ENCODE measurements at places on chromosomes 7 and 10.

GRCh38 chr7:157462840-157463239, 126.0 kb downstream of the DNAJB6 start:
- no peak for DNase-seq

DNA sequence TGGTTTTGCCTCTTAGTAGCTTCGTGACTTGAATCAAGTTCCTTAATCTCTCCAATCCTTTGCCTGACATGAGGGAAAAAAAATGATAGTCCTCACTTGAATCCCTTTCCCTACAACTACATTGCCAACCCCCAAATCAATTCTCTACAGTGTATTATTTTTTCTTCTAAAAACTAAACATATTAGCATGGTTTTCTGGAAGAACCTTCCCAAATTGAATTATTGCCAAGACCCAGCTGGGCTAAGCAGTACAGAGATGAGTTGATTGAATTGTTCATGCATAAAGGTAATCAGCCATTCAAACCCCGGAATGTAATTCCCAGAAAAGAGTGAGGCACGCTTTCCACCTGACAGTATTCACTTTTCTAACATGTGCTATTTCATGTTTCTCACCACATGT, 155.6 kb upstream of the AGR3 start:
- DNase-seq = no peak

- DNase-seq = peak; percentile 26
Observed at GRCh38 chr7:93601363-93601762, 26.8 kb upstream of the CALCR start.

GRCh38 chr10:536371-536925, 153.0 kb downstream of the DIP2C start:
- DNase-seq = no peak

- no peak for DNase-seq
Observed at GRCh38 chr7:8255680-8256655, 6.0 kb downstream of the ICA1 start.

DNA sequence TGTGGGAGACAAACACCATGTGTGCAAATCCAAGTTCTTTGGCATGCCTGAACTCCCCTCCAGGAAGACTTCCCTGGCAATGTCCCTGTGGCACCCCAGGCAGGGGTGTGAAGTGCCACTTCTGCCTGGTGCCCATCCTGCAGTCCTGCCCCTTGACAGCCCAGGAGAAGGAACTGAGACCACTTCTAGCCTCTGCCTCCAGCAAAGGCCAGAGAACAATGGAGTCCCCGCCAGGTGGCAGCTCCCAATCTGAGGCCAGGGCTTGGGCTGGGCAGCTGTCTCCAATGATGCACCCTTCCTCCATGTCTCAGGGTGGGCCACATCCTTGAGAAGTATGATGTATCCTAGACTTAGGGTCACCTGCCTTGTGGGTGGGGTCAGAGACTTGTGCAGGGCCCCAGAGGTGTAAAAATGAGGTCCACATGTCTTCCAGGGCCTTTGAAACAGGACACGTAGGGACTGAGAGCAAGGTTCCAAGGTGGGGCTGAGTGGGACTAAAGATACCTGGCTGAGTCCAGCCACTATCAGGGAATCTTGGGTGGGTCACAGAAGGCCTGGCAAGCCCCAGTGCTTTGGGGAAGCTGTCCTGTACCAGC, 5.5 kb downstream of the FXYD4 start:
- DNase-seq = no peak

Measured in NCI-H2029 treated with DMSO at 0.1 percent for 48 hours (cell line).